ENCODE measurements at places on chromosomes 5 and 9.

DNA sequence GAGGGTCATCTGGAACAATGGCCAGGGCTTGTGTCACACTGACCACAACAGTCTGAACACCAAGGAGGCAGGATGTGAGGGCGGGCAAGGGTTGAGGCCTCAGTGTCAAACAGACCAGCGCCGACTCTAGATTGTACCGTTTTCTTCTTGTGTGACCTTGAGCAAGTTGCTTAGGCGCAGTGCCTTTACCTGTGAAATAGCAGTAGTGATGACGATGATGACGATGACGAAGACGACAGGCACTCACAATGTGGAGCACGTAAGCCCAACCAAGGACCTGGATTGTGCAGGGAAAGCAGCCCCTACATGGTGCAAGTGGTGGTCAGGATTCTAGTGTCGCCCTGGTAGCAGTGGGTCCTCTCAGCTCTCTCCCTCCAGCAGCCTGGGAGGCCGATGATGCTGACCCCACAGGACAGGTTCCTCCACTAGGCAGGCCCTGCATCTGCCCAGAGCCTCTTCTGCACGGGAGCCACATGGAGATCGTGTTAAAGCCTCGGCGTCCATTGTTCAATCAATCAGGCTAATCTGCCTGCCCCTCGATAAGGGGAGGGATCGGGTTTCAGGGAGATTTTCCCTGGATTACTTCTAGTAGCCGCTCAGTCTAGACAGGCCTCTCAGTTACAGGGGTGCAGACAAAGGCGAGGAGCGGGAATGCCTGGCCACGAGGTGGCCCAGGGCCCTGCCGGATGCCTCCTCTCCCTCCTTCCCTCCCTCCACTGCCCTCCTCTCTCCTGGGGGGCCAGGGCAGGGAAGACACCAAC lies 91.7 kb downstream of the MACROH2A1 start:
- peak; percentile 70 for DNase-seq

DNA sequence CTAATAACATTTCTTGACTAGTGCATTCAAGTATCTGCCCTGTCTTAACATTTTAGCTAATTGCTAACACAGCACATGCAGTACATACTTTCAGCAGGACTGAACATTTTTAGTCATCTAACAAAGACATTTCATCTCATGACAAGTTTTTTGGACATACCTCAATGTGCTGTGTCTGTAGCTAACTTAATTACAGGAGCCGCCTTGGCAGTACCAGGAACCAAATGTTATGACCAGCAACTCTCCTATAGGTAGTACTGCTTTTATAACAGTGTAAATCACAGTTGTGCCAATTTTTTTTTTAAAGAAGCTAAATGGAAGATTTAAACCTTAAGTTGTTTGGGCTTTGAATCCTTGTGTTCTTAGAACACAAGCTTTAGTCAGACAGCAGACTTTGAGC lies 99.4 kb upstream of the SAP30L start:
- DNase-seq: no peak

GRCh38 chr9:77589046-77589795 lies 58.9 kb downstream of the GNA14 start:
- peak; percentile 59 for DNase-seq

DNA sequence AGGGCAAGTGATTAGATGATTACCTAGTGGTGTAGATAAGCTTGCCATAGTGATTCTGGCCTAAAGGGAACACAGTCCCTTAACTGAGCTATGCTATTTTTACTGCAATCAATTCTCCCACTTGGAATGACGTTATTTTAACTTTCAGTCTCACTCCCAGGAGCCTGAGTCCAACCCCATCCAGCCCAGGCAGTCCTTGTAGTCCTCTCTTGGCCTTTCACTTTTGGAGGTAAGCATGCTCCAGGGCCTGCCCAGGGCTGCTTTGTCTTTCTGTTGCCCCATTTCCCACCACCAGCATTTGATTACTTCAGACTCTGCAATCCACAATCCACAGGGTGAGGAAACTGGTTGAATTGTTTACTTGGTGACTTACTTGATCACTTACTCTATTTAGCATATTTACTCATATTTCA lies 233.0 kb downstream of the CD180 start:
- DNase-seq: no peak

DNA sequence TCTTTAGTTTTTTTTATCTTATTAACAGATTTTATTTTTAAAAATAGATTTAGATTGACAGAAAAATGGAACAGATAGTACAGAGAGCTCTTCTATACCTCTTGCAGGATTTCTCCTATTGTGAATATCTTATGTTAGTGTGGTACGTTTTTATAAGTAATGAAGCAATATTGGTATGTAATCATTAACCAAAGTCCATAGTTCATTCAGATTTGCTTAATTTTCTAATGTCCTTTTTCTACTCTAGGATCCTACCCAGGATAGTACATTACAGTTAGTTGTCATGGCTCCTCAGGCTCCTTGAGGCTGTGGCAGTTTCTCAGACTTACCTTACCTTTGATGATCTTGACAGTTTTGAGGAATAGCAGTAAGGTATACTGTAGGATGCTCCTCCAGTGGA lies 30.4 kb downstream of the PPP2R2B start:
- no peak for DNase-seq

GRCh38 chr9:95533996-95534680 lies 17.4 kb upstream of the PTCH1 start:
- DNase-seq: no peak

DNA sequence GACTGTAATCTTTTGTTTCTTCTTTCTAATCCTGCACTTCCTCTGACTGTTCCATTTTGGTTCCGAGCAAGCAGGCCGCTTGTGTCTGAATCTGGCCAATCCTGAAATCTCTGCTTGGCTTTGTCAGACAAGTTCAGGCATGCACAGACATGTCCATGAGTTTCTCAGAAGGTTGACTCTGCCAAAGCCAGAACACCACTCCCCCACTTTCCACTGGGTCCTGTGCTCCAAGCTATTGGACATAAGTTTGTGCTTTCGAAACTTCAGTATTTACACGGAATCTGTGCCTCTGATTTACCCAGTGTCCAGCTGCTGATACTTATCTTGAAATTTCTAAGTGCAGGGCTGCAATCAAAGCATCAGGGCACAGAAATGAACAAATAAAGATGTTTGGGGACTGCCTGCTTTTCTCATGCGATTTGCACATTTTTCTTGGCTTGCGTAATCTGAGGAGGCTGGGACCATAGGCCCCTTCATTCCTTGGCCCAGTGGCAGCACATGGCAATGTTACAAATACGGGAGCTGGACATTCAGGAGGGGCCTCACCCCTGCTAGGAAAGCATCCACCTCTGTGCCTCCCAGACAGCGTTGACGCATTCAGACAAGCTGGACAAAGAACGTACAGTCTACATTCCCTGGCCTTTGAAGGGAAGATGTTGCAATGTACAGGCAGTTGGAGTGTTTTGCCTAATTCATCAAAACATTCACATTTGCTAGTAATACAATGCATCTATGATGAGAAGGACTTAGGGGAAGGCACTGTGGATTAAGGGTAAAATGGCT lies 209.2 kb upstream of the PAPPA start:
- no peak for DNase-seq

GRCh38 chr5:97243353-97243752 lies 60.3 kb upstream of the RIOK2 start:
- no peak for DNase-seq

- DNase-seq: no peak
Measured at GRCh38 chr5:135745897-135746500, 88.5 kb upstream of the SLC25A48 start.

DNA sequence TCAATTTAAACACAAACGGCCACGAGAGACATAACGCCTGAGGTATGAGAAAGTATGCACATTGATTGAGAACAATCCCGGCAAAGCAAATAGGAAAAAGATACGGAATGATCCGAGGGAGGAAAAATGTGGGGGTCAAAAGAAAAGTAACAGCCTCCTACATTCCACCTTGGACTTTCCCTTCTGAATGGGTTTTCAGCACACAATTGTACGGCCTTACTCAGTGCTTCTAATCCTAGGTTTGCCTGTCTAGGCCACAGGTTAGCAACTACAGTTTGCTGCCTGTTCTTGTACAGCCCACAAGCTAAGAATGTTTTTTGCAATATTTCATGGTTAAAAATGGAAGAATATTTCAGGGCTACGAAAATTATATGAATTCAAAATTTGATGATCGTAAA lies 46.2 kb upstream of the RNF20 start:
- peak; percentile 28 for DNase-seq

DNA sequence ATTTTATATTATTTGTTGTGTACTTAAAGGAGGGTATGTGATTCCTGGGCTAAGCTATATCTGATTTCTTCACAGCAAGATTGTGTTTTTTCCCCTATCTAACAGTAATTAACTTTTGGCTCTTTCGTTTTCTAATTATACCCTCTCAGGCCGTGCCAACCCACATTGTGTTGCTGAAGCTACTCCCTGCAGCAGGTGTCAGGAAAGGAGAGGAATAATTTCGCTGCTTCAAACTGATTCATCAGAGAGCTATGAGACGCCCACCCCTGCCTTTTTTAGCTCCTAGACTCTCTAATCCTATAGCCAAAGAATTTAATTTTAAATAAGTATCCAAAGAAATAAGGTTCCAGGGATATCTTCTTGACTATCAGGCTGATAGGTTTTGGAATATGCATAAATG lies 3.8 kb downstream of the CAVIN4 start:
- no peak for DNase-seq

GRCh38 chr9:135156525-135157510 lies 69.3 kb downstream of the OLFM1 start:
- DNase-seq: no peak
